ENCODE measurements at places on chromosomes 1 and 21. TPM values are rescaled to one million over a fixed set of nuclear protein-coding genes. Genes with fewer than 3 reads are reported as not detected.
A peak's percentile ranks its signal among the peaks of the same experiment; 100 is the strongest.

DNA sequence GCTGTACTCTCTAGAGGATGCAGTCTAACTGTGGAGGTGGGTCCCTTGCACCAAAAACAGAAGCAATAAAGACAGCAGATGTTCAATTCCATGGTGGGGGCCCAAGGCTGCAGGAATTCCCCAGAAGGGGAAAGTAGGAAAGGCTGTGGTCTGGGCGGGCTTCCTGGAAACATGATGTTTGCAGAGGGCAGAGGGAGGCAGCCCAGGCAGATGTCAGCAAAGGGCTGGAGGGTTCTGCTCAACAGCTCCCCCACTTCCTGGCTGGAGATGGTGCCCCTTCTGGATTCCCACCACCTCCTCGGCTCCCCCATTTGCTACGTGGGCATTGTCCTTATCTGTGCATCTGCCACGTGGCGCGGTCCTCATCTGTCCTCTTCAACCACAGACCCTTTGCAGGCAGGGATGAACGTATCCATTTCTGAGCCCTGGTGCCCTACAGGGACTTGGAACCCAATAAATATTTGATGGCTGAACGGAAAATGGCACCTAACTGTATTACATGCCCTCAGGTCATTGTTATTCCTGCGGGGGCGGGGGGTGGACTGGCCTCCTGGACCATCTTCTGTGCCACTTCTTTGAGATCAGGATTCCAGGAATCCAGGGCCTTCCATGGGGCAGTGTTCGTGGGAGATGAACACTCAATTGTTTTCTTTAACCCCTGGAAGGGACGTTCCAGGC is 8.4 kb upstream of the GUCA2B start:
- ATAC-seq, result no peak

GRCh38 chr21:45423201-45423955 is 18.4 kb downstream of the COL18A1 start:
- no peak for ATAC-seq

- ATAC-seq, result peak; percentile 84
Observed at GRCh38 chr1:153775458-153776327, 486 bp downstream of the SLC27A3 start.

DNA sequence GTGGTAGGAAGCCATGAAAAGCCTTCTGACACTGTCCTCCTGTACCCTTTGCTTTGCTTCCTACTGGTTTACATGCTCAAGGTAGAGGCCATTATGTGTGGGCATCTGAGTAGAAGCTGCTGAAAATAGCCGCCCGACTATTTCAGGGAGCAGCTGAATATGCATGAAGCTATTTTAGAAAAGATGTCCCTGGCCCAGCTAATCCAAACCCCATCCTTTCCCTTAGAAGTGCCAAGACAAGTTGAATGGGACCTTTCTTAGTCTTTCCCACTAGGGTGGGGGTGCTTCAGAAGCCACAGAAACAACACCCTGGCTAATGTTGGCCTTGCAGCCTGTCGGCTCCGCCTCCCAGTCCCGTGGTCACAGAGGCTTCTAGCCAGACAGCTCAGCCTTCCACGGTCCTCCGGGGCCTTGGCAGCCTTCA is 205.1 kb upstream of the EDN2 start:
- ATAC-seq, result peak; percentile 39

DNA sequence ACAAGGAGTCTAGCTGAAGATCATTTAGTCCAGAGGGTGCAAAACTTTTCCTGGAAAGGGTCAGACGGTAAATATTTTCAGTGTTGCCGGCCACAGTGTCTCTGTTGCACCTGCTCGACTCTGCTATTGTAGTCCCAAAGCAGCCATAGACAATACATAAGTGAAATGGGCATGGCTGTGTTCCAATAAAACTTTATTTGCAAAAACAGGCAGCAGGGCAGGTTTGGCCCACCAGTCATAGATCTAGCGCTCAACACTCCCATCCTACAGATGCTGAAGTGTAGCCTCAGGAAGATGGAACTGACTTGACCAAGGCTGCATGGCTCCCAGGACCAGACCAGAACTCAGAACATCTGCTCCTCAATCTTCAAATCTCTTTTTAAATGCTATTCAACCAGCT is 46.2 kb upstream of the CLDN14 start:
- no peak for ATAC-seq

DNA sequence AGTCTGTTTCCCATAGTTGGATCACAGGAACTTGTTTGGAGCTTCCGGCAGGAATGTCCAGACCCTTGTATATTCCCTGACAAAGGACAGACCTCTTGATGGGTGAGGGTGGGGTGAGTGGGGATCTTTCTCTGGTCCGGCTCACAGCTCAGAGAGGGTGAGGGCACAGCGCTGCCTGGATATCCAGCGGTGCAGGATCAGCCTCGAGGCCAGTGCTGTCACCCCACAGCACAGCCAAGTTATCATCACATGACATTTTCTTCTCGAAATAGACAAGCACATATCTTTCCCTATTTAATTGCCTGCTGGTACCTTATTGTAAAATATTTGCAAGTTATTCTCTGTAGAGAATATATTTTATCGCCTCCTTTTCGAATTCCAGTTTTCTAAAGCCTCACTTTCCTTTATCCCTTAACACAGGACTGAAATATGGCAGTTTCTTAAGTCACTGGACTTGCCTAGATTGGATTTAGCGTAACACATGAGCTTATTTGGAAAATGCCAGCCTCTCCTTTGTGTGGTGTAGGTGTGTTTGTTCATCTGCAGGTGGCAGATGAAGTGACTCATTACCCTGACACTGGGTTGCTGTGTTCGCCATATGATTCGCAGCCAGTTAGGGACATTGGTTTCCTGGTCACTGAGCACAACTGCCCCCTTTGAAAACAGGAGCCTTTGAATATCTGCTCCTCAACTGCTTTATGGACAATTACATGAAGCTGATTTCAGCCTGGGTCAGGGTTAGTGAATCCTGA is 21.4 kb downstream of the CLIC6 start:
- ATAC-seq, result peak; percentile 35

DNA sequence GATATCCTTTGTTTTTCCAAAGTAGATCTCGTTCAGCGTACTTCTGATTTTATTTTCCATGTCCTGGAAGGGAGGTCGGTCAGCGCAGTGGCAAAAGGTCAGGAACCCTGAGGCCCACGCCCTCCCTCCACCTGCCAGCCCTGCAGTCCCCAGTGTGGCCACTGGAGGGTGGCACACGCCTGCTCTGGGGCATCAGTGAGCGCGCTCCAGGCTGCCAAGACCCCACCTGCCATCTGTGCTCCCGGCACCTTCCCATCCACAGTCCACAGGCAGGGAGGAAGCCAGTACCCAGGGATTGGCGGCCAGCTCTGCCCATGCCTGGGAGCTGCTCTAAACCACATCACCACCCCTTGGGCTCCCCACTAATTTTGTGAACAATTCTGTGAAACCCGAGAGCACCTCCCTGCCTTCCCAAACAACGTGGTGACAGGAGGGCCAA is 32.3 kb downstream of the SLC66A1 start:
- ATAC-seq, result peak; percentile 54

DNA sequence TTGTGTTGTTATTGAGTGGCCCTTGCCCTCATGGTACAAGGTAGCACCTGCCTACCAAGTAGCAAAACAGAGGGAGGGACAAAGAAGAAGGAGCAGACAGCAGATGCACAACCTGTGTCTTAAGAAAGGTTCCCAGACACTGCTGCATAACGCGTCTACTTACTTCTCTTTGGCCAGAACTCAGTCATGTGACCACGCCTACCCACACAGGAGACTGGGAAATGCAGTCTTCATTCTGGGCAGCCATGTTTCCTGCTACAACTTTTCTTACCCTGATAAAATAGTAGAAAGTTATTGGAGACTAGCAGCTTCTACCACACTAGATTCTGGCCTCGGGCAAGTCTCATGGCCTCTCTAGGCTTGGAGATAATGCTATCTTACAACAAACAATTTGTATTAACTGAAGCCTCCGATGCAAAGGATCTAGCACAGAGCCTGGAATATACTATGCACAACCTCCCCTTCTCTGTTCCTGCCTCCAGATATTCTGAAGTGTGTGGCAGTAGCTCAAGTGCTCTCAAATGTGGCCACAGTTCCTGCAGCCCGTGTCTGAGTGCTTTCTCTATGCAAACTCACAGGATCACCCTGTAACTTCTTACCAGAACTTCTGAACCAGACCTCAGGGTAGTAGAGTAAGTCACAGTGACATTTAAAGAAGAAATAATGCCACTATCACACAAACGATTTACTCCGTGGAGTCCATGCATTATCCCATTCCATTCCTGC is 34.1 kb upstream of the BTG2 start:
- no peak for ATAC-seq

DNA sequence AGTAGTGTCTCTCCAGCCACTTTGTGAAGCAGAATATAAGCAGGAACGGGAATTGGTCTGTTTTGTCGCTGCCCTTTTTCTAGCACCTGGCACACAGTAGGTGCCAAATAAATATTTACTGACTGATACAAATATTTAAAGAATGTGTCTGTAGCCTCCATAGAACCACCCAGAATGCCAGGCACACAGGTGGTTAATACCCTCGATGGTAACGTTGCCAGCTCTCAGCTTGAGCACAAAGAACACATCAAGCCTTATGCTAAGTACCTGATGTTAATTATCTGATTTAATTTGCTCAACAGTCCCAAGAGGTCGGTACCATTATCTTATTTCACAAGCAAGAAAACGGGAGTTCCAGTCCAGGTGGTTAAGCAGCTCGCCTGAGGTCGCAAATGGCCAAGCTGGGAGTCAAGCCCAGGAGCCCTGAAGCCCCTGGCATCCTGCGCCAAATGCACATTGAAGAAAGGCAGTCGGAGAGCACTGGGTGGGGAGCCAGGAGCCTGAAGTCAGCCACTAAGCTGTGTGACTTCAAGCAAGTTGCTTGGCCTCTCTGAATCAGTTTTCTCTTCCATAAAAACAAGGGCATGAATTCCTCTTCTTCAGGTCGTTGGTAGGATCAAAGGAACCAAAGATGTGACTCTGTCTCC is 26.4 kb downstream of the HSPG2 start:
- no peak for ATAC-seq

- no peak for ATAC-seq
Observed at GRCh38 chr1:60746278-60746791, 336.0 kb upstream of the NFIA start.

GRCh38 chr1:35180776-35181374 is 12.1 kb downstream of the SFPQ start:
- peak; percentile 21 for ATAC-seq

GRCh38 chr1:234976861-234977680 is 151.6 kb downstream of the TOMM20 start:
- ATAC-seq, result no peak

DNA sequence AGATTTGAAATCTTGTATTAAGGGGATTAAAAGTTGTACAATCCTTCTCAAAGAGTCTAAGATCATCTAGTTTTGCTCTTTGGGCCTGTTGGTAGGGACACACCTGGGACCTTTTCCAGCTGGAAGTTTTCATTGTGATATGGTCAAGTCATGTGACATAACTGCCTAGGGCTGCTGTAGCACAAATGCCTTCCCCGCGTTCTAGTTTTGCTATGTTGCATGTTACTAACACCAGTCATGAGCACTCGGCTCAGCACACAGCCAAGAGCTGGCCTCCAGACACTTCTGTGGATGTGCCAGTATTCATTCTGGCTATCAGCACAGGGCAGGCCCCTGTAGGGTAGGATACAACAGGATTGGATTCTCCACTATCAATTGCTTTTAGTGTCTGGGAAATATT is 14.6 kb upstream of the FLG2 start:
- ATAC-seq, result no peak

DNA sequence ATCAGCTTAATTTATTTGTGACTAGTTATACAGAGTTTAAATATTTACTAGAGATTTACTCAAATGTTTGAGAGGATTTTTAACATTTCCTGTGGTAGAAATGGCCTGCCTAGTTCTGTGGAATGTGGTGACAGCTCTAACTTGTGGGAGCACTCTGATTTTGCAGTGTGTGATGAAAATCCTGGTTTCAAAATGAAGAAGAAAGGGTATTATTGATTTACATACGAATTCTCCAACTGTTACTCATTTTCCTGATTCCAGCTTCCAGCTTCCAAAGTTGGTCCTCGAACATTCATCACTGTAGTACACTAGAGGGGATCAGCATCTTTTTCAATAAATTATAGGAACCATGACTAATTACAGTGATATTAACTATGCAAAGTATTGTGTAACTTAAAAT is 462.7 kb upstream of the PKN2 start:
- no peak for ATAC-seq

DNA sequence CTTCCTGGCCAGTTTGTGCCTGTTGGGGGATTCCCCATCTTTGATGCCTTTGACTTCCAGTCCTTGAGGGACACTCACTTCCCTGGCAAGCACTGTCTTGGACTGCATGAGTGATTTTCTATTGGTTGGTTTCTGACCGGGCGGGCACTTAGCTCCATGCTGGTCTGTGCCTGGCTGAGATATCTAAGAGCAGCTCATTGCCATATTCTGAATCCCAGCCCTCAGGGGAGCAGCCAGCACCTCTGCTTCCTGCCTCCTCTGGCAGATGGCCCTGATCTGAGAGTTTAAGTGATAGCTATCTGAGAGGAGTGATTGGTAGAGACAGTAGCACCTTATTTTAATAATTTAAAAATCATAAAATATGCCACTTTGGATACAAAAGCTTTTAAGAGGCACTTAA is 52.5 kb downstream of the DISC1 start:
- ATAC-seq, result no peak

DNA sequence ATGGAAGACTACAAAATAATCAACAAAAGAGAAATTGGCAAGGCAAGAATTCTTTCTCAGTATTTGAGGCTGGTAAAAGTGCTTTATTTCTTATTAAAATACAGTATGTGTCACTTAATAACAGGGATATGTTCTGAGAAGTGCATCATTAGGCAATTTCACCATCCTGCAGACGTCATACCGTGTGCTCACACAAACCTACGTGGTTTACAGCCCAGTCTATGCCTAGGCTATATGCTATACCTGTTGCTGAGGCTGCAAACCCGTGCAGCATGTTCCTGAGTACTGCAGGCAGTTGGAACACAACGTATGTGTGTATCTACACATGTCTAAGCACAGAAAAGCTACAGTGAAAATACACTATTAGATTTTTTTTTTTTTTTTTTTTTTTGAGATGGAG is 2.7 kb upstream of the CCDC27 start:
- no peak for ATAC-seq

DNA sequence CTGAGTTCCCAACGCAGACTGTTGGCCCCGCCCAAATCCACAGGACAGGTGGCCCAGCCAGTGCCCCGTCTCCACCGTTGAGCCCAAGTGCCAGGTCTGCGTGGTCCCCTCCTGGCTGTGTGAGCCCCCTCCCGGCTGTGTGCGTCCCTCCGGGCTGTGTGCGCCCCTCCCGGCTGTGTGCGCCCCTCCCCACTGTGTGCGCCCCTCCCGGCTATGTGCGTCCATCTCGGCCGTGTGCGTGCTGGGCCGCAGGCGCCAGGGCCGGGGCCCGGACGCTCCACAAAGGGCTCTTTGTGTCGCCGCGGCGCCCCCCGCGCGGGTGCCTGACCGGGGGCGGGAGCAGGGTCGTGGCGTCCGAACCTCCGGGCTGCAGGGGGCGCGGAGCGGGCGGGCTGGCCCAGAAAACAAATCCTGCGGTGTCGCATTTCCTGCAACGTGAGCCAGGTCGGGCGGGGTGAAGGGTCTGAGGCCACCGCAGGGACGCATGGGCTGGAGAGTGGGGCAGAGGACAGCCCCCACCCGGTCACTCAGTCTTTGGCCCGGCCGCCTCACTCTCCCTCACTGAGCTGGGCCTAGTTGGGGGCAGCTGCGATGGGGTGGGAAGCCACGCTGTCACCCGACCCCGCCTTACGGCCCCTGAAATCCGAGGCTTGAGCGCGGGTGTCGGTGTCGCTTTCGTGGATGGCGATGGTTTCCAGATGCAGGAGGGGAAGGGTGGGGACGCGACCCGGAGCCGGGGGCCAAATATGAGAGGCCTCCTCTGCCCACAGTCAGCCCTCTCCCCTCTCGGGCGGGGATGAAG is 18.8 kb downstream of the TNFRSF25 start:
- ATAC-seq, result peak; percentile 30

Gene LCE1D
- total RNA-seq, result not detected

Gene LCE1C
- not detected for total RNA-seq

Gene OR2L3
- 0.06 TPM for total RNA-seq

Gene ST6GALNAC3
- 0.83 TPM for total RNA-seq

Gene SFN
- total RNA-seq, result 0.75 TPM

Gene WDR64
- not detected for total RNA-seq

All from motor neuron (in vitro differentiated cells).